NCI-H748 treated with DMSO at 0.1 percent for 48 hours (cell line): ENCODE measurements at places on chromosomes 1 and 21.

DNA sequence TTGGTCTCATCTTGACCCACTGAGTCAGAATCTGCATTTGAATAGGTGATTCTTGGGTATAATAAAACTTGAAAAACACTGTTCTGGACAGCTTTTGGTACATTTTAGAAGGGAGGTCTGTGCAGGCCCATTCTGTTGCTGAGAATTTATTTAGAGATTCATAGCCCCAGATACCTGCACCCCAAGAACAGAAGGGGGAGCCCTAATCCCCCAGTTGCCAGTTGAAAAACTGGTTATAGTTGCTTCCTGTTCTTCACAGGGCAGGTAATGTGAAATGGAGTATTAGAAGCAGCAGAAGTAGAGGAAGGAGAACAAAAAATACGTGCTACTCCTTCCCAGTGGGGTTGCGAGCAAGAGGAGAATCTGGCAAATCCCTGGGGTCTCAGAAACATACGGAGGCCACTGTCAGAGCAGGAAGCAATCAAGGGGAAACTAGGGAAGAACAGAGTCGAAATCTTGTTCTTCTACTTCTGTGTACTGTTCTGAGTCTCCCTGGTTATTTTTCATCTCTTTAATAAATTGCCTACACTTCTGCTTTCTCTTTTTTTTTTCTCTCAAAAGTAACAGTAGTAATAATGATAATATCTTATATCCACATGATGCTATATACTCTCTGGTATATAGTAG is 4.6 kb upstream of the CLCA2 start:
- no peak for DNase-seq

DNA sequence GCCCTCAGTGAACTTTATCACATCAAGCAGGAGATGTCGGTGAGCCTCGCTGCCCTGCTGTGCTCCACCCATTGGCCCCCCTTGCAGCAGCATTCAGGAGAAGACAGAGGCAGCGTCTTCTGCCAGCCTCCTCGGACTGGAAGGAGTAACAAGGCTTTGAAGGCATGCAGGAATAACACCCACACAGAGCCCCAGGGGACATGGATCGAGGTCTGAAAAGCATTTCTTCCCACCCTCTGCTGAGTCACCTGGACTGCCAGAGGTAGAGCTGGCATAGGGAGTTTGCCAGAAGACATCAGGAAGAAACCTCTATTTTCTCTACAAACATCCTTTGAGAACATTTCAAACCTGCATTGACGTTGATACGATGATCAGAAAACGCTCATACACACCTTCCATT is 42.9 kb downstream of the COL18A1 start:
- DNase-seq, result no peak

- no peak for DNase-seq
Measured at GRCh38 chr21:27582246-27582947, 615.5 kb upstream of the ADAMTS5 start.

- DNase-seq, result no peak
Measured at GRCh38 chr1:100198596-100198995, 20.5 kb upstream of the LRRC39 start.

DNA sequence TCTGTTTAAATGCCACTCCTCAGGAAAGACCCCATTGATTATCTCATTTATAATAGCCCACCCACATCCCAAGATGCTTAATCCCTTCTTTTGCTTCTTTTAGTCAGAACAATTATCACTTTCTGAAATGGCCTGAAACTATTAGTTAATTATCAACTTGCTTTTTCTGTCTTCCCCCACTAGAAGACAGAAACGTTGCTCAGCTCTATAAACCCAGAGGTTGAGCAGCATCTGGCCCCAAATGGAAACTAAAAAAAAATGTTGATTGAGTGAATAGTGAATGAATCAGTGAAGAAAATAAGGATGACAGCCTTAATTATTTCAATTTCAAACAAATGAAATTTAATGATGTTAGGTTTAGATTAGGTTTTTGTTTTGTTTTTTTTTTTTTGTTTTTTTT is 38.2 kb upstream of the PIGC start:
- DNase-seq, result no peak

- DNase-seq, result no peak
Measured at GRCh38 chr1:44389437-44389836, 15.6 kb upstream of the RNF220 start.

DNA sequence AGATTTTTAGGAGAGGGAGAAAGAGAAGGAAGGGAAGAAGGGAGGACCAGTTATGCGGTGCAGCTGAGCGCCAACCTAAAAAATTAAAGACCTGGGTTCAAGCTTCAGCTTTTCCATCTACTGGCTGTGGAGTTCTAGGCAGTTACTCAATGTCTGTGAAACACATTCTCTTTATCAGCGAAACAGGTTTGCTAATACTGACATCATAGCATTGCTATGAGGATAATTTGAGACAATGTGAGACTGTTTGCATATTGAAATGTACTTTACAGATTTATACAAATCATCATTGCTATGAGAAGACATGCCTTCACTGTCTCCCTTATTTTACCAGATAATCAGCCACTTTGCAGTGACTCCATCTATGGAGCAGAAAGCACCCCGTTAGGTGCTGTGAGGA is 222.9 kb upstream of the SGIP1 start:
- DNase-seq, result no peak
